ENCODE measurements at places on chromosomes 4 and X.
A peak's percentile ranks its signal among the peaks of the same experiment; 100 is the strongest.

DNA sequence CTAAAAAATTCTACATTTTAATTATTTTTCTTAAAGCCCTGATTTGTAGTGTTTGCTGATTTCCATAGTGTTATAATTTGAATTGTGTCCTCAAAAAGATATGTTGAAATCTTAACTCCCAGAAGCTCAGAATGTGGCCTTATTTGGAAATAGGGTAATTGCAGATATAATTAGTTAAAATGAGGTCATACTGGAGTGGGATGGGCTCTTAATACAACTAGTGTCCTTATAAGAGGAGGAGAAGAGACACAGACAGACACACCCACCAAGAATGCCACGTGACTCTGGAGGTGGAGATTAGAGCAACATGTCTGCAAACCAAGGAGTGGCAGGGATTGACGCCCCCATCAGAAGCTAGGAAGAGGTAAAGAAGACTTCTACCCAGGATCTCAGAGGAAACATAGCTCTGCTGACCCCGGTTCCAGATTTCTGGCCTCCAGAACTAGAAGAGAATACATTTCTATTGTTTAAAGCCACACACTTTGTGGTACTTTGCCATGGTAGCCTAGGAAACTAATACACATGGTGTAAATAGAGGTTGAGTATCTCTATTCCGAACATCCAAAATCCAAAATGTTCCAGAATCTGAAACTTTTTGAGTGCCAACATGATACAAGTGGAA, 70.5 kb upstream of the IRF2 start:
- no peak for DNase-seq

DNA sequence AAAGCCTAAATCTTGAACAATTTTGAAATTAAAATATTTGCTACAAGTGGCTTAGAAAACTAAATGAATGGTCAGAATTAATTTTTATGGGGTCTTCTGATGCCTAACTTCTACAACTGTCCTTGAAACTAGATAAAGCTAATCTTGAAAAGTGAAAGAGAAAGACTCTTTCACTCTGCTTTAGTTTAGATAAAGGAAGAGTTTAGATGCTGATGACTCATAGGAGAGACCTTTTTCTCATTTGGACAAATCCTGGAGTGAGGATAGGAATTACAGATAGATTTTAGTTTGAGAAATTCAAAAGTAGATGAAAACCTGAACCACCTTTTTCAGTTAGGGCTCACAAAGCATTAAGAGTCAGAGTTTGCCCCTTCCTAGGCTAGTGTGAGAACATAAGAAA, 342.3 kb upstream of the GRID2 start:
- DNase-seq, result no peak

GRCh38 chr4:41644288-41644914, 104.1 kb downstream of the PHOX2B start:
- peak; percentile 81 for DNase-seq

DNA sequence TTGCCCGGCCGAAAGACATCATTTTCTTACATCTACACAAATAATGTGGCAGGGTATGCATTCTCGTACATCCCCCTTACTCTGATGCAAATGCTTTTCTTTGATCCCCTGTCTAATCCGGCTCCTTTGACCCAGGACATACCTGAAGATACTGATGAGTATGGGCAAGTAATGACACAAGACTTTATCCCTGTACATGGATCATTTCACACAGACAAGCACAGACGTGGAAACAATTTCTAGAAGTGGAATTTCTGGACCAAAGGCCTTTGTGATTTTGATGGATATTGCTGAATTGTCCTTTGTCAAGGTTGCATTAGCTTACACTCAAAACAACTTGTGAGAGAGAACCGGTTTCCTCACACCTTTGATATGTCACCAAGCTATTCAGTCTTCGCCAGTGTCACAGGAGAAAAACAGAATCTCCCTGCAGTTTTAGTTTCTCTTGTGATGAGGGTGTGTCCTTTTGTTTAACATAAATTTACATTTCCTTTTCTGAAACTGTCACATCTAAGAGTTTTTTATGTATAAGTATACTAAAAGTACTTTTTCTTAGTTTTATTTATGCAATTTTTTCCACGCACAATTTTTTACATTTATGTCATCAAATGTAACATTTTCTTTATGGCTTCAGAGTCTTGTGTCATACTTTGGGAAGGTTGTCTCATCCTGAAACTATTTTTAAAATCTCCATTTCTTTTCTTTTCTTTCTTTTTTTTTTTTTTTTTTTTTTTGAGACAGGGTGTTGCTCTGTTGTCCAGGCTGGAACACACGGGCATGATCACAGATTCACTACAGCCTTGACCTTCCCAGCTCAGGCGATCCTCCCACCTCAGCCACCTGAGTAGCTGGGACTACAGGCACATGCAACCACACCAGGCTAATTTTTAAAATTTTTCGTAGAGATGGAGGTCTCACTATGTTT, 25.2 kb downstream of the RWDD4 start:
- no peak for DNase-seq

- DNase-seq, result no peak
Observed at GRCh38 chr4:118350961-118351360, 1.8 kb downstream of the PRSS12 start.
